CD8-positive, alpha-beta memory T cell (primary cell): ENCODE measurements at places on chromosomes 2 and 18.

- DNase-seq = no peak
Observed at GRCh38 chr2:32632089-32632488, 4.2 kb downstream of the TTC27 start.

DNA sequence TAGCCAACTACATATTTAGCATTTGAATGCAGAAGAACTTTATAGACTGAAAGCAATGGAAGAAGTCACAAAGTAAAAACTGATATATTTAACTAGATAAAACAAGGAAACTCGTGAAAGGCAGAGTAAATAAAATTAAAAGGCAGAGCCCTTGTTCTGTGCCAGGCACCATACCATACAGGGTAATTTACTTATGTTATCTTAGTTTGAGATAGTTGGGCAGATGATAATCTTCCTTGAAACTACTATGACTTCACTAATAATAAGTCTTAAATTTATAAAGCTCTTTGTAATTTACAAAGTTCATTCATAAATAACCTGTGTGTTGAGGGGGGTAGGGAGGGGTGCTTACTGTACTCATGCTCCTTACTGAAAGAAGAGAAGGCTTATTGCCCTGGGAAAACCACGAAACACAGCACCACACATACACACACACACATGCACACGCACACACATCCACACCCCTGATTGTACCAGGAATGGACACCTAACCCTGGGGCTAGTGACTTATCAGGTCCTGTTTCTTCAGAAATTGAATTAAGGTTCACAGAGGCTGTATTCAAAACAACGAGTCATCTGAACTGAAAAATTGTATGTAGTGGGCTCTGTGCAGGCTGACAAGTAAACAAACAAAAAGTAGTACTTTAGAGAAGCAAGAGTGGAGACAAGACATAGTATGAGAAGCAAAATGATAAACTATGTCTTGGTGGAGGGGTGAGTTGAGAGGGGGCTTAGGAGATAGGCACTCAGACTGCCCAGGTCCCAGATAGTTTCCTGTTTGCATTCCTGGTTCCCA lies 38.1 kb downstream of the AGFG1 start:
- no peak for DNase-seq

GRCh38 chr2:20110876-20111275 lies 59.4 kb upstream of the LAPTM4A start:
- DNase-seq = no peak

DNA sequence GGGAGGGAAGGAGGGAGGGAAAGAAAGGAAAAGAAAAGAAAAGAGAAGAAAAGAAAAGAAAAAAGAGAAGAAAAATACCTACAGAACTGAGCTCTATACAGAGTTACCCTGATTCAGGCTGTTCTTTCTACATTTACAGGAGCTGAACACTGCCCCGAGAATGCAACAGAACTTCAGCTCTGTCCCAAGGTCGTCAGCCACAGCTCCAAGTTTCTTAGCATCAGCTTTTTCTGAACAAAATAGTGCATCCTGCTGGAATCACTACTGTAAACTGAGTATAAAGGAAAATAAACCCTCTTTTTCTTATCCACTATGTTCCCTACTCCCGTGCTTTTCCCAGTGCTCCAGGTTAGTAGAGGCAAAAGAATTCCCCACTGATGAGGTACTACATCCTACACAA lies 4.7 kb upstream of the PPP4R1 start:
- DNase-seq = no peak

DNA sequence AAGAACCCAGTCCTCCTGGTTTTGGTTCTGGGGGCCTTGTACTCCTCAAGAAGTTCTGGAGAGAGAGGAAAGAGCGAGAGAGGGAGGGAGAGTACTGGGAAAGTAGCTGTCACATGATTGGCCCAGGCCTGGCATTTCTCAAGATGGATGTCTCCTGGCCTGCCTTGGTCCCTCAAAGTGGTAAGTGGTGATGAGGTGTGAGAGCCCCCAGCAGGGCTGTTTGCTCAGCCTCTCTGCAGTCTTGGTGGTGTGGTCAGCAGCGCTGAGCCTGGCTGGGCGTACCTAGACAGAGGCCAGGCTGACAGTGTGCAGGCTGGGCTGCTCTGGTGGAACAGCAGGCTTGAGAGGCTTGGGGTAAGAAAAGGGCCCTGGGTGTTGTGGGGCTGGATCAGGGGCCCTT lies 2.5 kb downstream of the SPEG start:
- no peak for DNase-seq

- no peak for DNase-seq
Observed at GRCh38 chr18:55907453-55908175, 319.6 kb upstream of the TCF4 start.

DNA sequence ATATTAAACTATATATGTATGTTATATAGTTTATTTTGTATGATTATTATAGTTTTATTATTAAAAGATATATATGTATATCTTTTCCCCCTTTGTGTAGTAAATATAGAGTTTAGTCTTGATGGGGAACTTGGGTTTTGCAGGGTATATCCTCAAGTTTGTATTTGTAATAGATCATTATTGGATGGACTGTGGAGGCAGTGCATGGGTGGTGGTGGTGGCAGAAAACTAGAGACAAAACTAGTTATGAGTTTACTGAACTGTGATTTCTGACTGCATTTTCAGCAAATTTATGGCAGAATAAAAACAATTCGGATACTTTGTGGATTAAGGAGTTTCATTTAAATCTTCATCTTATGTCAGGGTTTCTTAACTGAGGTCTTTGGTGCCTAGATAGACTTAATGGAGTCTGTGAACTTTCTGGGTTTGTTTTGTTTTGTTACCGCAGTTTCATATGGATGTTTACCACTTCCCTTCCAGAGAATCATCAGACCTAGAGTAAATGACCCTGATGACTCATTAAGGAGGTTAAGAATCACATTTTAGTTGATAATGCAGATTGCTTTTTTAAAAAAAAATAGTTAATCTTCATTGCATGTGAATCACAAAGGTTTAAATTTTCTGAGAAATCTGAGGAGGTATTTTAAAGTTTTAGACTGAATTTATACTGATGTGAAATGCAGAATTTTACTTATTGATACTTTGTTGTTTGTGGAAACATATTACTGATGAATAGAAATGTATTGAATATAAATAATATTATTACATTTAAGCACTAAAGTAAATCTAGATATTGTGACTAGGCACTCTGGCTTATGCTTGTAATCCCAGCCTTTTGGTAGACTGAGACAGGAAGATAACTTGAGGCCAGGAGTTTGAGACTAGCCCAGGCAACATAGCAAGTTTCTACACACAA lies 14.5 kb downstream of the EPC2 start:
- DNase-seq = no peak

- no peak for DNase-seq
Observed at GRCh38 chr2:46014911-46015654, 282.1 kb upstream of the EPAS1 start.
